ENCODE measurements at places on chromosomes 2 and 18. TPM values are rescaled to one million over a fixed set of nuclear protein-coding genes. Genes with fewer than 3 reads are reported as not detected.

The RMC1 gene
- total RNA-seq, result 12.1 TPM

The CRYGD gene
- not detected for total RNA-seq

The SIX2 gene
- total RNA-seq, result 1.9 TPM

DNA sequence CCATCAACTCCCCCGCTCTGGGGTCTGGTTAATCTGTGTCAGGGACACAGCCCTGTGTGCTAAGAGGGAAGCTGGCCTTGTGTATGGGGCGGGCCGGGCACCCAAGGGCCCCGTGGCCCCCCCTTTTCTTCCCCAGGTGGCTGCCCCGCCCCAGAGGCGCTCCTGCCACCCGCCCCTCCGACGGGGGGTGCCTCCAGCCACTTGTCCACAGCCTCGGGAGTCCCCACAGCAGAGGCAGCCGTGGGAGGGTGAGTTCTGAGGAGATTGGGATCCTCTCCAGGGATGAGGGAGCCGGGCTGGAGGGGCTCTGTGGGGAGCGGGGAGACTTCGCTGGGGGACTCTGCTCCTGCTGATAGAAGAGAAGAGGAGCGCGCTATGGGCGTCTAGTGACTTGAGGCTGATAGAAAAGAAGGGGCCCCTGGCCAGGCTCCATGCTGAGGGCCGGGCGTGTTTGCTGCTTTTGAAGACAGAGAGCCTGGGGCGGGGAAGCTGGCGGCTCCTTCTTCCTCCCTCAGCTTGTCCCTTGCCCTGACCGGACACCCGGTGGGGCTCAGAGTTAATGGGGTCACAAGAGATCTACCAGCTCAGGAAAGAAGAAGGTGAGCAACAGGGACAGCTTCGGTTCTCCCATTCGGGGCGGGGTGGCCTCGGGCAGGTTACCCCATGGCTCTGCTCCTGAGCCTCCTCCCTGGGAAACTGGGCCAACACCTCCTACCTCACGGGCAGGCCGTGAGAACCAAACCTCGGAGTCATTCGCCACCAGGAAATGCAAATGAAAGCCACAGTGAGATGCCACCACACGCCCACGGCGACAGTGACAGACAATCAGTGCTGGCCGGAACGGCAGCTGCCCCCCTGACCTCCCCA, 89.4 kb upstream of the TAF1B start:
- no peaks in the 10 kb centered on the region for H3K27me3 ChIP-seq
- no peak for DNase-seq
- no peak overlapping the region for H3K27ac ChIP-seq
- H3K4me1 ChIP-seq, result no peaks in the 10 kb centered on the region
- no peak overlapping the region for H3K4me3 ChIP-seq

DNA sequence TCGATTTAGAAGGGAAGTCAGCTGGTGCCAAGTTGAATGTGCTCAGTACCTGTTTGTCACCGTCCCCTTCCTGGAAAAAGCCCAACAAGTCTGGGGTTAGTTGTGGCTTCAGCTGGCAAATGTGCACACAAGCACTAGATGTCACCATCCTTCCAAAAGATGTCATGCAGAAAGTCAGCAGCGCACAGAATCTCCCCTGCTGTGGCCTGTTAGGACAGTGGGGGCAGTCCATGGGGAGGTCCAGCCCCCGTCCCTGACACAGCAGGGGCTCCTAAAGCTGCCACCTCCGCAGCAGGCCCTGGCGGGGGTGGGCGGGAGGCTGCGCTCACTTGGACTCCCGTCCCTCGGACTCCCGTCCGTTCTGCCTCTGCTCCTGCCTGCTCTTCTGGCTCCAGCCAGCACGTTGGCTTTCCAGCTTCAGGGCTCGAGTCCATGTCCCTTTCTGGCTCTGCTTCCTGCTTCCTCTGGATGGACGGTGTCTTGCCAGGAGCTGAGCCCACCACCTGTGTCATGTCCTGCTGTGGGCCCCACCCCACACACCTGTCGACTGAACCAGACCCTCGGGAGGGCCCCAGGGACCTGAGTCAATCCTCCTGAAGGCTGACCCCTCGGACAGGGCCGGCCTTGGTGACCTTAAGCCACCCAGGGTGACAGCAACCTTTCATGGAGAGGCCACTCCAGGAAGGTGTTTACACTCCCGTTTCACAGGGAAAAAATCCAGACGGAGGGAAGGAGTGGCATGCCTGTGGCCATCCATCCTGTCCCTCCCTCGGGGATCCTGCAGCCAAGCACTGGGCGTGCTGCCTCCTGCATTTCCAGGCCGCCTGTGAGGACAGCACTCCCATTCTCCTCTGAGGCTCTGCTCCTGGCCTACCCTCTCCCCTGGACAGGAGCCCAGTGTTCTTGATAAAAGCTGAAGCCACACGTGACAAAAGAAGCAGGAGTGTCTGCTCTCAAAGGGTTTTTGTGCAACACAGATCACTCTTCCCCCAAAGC, 8.5 kb downstream of the RAB17 start:
- H3K27ac ChIP-seq, result no peak overlapping the region
- no peak overlapping the region for H3K4me3 ChIP-seq
- no peaks in the 10 kb centered on the region for H3K36me3 ChIP-seq

- no peaks in the 10 kb centered on the region for H3K36me3 ChIP-seq
- no peak for DNase-seq
- H3K4me3 ChIP-seq, result no peak overlapping the region
- H3K4me1 ChIP-seq, result no peaks in the 10 kb centered on the region
- H3K27me3 ChIP-seq, result no peaks in the 10 kb centered on the region
- no peak overlapping the region for H3K27ac ChIP-seq
Observed at GRCh38 chr18:53234610-53235009, 894.6 kb downstream of the DCC start.

- H3K4me3 ChIP-seq, result no peak overlapping the region
- no peak for DNase-seq
- no peak overlapping the region for H3K27ac ChIP-seq
- no peaks in the 10 kb centered on the region for H3K27me3 ChIP-seq
Observed at GRCh38 chr2:222291485-222291841, 7.3 kb downstream of the PAX3 start.

DNA sequence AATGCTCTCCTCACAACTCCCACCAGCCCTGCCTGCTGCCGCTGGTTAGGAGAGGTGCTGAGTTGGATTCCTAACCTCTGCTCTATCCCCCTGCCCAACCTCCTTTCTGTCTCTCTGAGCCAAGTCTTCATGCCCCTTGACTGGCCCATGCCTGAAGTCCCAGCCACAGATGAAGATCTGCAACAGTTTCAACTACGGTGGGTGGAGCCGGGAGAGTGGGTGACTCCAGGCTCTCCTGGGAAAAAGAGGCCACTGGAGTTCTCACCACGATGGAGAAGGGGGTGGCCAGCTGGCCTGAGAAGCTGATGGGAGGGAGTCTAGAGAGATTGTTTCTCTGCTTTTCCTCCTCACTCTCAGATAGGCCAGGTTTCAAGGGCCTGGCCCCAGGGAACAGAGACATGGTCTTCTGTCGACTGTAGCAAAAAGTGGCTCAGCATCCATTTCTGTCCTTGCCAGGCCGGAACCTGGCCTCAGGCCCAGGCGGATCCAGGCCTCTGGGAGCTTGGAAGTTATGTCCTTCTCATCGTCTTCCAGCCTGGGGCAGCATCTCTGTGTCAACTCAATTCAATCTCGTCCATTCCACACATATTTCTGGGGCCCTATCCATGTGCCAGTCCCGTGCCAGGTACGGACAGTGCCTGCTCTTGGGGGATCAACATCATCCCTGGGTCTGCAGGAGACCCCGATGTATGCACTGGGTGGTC, 75.3 kb downstream of the INHBB start:
- H3K36me3 ChIP-seq, result no peaks in the 10 kb centered on the region
- H3K27me3 ChIP-seq, result no peaks in the 10 kb centered on the region
- H3K4me1 ChIP-seq, result peaks cover 7% of the 10 kb centered on the region
- no peak overlapping the region for H3K4me3 ChIP-seq
- DNase-seq, result no peak

DNA sequence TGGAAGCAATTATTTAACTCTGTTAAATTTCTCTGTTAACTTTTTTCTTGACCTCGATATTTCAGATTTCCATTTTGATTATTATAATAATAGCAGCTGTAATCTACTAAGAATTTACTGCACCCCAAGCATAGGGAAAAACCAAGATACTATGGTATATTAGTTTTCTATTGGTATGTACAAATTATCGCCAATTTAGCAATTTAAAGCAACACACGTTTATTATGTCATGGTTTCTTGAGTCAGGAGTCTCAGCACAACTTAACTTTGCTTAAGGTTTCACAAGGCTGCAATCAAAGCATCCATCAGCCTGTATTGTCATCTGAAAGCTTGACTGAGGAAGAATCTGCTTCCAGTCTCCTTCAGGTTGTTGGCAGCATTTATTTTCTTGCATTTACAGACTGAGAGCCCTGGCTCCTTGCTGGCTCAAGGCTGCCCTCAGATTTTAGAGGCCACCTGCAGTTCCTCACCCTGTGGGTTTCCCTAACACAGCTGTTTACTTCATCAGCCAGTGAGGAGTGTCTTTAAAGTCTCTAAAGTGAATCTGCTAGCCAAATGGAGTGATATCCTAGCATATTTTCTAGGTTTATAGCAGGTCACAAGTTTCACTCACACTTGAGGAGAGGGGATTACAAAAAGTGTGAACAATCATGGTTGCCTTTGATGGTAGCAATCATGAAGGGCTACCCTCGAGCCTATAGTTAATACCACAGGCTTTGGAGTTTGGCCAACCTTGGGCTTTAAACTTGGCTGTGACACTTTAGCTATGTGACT, 4.4 kb upstream of the VPS54 start:
- peaks cover 33% of the 10 kb centered on the region for H3K4me1 ChIP-seq
- H3K27me3 ChIP-seq, result no peaks in the 10 kb centered on the region
- no peak overlapping the region for H3K27ac ChIP-seq
- no peak overlapping the region for H3K4me3 ChIP-seq
- DNase-seq, result no peak
